ENCODE measurements at places on chromosomes 7 and 10.
A peak's percentile ranks its signal among the peaks of the same experiment; 100 is the strongest.

DNA sequence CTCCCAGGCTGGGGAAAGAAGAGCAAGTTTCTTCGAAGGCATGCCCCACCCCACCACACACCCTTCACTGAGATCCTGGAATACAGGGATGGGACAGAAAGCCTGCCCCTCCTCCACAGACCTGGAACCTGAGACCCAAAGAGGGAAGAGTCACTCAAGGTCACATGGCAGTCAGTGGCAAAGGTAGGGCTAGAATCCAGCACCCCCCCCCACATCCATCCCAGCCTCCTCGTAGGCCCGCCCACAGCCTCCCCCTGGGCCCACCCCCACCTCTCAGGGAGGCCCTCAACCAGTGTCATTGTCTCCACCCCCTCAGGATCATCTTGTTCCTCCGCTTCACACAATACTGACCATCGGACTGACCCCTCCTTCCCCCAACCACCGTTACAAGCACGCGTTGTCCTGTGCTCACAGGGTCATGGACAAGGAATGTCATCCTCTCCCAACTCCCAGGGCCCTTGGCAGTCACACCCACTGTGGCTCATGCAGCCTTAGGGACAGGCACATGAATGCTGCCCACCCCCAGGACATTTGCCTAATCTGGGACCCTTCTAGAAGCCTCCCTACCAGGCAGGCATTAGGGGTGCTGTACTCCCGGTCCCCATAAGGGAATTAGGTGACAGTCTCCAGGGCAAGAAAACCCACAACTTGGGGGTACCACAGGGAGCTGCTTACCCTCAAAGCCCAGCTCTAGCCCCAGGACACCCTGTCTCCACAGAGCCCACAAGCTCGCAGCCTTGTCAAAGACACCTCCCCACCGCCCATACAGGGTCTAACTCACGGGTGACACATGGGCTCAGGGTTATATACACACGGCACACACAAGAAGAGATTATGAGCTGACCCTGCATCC lies 1.4 kb downstream of the KCNH2 start:
- peak overlapping the region; percentile 93 for H3K4me3 ChIP-seq
- H3K27ac ChIP-seq: no peak overlapping the region
- H3K4me1 ChIP-seq: peaks cover 42% of the 10 kb centered on the region
- peaks cover 33% of the 10 kb centered on the region for H3K27me3 ChIP-seq
- no peaks in the 10 kb centered on the region for H3K36me3 ChIP-seq

DNA sequence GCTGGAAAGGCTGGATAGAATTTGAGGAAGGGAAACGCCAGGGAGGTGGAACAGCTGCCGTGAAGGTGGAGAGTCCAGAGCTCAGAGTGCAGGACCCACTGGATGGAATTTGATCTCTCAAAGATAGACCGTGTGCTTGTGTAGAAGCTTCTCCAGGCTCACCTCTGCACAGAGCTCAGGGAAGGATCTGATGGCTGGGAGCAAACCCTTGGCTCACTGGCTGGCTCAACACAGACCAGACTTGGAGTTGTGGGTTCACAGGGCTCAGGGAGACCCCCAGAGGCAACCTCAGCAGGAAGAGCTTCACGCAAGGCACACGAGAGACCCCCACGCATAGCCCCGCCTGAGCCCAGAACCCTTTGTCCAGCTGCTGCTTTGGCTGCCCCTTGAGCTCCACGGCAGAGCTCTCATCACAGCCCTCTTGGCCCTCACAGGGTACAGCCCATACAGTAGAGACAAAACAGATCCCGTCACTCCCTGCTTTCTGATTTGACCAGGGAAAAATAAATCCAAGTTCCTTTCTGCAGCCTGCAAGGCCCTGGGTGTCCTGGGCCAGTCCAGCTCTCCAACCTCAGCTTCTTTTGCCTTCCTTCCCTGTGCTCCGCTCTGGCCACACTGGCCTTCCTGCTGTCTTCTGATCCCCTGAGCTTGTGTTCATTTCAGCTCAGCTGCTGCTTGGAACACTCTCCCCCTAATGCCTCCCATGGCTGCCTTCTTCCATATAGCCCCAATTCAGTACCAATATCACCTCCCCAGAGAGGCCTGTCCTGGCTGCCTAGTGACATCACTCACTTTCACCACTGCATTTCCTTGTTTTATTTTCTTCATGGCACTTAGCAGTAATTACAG lies 26.3 kb downstream of the GHRHR start:
- no peaks in the 10 kb centered on the region for H3K36me3 ChIP-seq
- DNase-seq: no peak
- peaks cover 43% of the 10 kb centered on the region for H3K4me1 ChIP-seq
- H3K4me3 ChIP-seq: no peak overlapping the region
- peak overlapping the region; percentile 72 for H3K27ac ChIP-seq

DNA sequence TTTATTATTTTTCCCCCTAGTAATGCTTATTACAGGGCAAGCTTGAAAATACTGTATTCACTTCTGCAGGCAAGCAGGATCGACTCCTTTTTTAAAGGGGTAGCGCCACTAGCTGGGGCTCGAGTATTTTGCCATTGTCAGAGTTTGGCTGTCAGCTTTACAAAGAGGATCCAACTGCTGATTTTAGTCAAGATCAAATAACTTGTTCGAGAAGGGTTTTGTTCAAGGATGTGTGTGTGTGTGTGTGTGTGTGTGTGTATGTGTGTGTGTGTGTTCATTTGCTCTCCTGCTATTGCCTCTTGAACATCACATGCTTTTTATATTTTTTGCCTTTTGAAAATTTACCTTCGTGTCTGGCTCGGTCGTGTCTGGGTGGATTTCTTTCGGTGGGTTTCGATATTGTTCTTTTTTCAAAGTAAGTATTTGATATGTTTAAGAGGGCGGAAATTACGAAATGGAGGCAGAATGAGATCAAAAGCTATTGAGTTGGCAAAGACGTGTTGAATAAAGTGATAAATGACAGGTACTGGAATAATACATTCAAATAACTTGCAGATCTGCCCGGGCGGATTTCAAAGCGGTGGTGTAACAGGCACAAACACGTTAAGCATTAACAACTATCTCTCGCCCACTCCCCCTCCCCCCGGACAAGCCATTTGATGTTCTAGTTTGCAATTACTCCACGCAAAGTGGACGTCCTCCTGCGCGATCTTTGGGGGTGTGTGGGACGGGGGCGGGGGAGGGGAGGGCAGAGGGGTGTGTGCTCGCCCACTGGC lies 1.1 kb downstream of the ARID5B start:
- no peaks in the 10 kb centered on the region for H3K36me3 ChIP-seq
- no peak overlapping the region for H3K27ac ChIP-seq
- peak; percentile 23 for DNase-seq
- peaks cover 44% of the 10 kb centered on the region for H3K4me1 ChIP-seq
- peak overlapping the region; percentile 98 for H3K4me3 ChIP-seq

DNA sequence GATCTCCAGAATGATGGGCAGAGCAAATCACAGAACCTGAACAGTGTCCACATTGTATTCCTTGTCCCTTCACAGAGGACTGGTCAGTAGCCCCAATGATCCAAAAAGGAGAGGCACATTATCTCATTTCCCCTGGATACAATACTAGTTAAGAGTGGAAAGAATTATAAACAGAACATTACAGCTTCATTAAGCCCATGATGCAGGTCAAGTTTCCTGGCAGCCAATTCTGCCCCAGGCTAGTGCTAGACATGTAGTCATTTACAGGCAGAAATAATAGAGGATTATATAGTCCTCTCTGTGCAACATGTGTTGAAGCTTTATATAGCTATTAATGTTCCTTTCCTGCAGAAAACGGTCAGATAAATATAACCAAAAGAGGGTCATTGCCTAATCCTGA lies 124.3 kb upstream of the WNT16 start:
- H3K4me3 ChIP-seq: no peak overlapping the region
- H3K27ac ChIP-seq: no peak overlapping the region
- H3K27me3 ChIP-seq: no peaks in the 10 kb centered on the region
- peaks cover 8% of the 10 kb centered on the region for H3K4me1 ChIP-seq
- DNase-seq: no peak
